Right lobe of liver (tissue), 6 donors: ENCODE measurements at places on chromosomes 5 and 9. TPM values are rescaled to one million over a fixed set of nuclear protein-coding genes. Genes with fewer than 3 reads are reported as not detected.

CDK9 gene
- total RNA-seq: 107 TPM

DNA sequence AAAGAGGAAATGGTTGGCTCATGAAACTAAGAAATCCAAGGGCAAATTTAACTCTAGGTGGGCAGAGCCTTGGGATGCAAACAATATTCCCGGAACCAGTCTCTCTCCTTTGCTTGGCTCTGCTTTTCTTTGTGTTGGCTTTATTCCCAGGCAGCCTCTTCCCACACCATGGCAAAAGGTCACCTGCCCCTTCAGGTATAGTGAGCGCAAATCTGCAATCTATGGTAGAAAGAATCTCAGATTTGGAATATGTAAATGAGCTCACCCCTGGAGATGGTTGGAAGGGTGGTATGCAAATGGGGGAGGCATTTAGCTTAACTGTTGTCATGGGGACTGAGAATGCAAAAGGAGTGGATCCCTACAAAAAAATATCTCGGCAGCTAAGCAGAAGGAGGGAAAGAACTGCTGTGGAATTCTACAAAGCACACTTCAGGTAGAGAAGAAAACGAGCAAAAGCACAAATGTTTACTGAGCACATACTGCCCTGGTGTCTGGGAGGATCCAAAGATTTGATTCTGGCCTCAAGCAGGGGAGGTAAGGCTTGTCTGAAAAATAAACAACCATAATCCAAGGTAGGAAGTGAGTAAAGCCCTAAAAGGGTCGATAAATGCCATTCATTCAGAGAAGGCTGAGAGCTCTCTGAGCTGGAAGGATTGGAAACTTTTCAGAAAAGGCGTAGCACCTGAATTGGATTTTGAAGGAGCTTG lies 139.7 kb downstream of the TLE1 start:
- peak; percentile 26 for DNase-seq
- peak overlapping the region; percentile 4 for H3K4me3 ChIP-seq
- H3K4me1 ChIP-seq: peaks cover 55% of the 10 kb centered on the region
- H3K27ac ChIP-seq: no peak overlapping the region
- H3K36me3 ChIP-seq: no peaks in the 10 kb centered on the region
- no peaks in the 10 kb centered on the region for H3K27me3 ChIP-seq

TUSC1 gene
- total RNA-seq: 4.7 TPM

GRCh38 chr9:103988821-103989220 lies 105.3 kb upstream of the SMC2 start:
- no peak overlapping the region for H3K4me3 ChIP-seq
- DNase-seq: no peak
- no peaks in the 10 kb centered on the region for H3K4me1 ChIP-seq

SLC9A3 gene
- total RNA-seq: 0.32 TPM

OTP gene
- not detected for total RNA-seq

NPR3 gene
- total RNA-seq: 2.4 TPM

DNA sequence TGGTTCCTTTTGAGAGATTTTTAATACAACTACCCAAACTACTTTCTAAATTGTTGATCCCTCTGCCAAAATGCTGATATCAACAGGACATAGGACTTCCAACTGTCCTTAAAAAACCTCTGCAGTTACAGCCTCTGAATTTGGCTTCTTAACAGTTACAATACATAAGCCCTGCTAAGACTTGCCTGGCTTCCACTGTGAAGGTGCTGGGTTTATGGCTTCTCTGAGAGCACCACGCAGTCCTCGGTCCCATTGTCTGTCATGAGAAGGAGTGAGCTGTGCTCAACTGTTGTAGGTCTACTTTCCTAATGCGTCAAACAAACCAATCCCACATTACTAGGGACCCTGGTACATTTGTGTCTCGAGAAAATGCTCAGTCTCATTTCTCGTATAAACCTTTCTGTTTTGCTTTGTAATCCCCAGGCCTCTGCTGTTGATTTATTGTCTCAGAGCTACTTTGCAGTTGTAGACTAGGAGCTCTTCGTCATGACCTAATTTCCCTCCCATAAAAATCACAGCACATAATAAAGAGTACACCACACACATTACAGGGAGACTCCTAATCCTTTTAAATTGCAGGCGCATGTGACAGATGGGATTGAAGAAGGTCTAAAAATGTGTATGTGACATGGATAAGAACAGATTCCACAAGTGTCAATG lies 274.9 kb downstream of the NR3C1 start:
- DNase-seq: no peak
- H3K4me3 ChIP-seq: no peak overlapping the region
- H3K36me3 ChIP-seq: no peaks in the 10 kb centered on the region
- no peaks in the 10 kb centered on the region for H3K4me1 ChIP-seq

DNA sequence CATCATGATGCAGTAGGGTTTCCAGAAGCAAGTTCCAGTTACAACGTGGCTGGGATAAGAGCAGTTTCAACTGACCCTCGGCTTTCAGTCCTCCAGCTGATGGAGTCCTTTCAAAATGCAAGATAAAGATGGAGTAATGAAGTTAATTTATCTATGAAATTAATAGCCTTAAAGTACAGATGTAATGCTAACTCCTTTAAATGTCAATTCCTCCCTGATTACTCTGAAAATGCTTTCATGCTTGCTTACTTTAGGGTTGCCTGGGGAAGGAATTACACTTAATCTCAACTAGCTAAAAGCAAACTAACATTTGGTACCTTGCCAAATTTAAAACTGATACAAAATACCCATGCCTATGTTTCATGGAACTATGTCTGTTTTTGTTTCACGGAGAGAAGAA lies 178.4 kb downstream of the KIAA0825 start:
- no peaks in the 10 kb centered on the region for H3K36me3 ChIP-seq
- H3K27ac ChIP-seq: no peak overlapping the region
- no peak for DNase-seq
- H3K4me1 ChIP-seq: no peaks in the 10 kb centered on the region

DNA sequence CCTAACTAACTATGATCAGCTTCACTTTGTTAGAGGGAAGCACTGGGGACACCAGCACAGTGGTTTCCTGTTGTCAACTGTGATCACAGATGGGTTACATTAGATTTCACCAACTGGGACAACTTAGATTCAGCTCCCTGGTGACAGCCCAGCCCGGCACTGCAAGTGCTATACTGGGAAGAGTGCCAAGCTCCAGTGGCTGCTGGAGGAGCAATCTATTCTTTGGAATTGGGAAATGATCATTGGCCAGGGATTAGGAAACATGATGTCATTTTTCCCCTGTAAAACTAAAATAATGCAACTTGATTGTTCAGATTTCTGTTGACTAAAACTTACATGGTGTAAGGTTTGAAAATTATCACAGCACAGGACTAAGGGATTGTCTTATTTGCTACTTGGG lies 33.2 kb downstream of the PTGR1 start:
- no peak overlapping the region for H3K27ac ChIP-seq
- peaks cover 32% of the 10 kb centered on the region for H3K36me3 ChIP-seq
- H3K4me3 ChIP-seq: no peak overlapping the region
- H3K4me1 ChIP-seq: peaks cover 13% of the 10 kb centered on the region
- H3K27me3 ChIP-seq: no peaks in the 10 kb centered on the region
- DNase-seq: peak; percentile 70

OR1L6 gene
- not detected for total RNA-seq

FOXD4L3 gene
- total RNA-seq: 0.11 TPM

PRUNE2 gene
- total RNA-seq: 1.7 TPM

GRCh38 chr5:116025866-116026265 lies 6.4 kb upstream of the ARL14EPL start:
- no peaks in the 10 kb centered on the region for H3K27me3 ChIP-seq
- H3K4me3 ChIP-seq: no peak overlapping the region
- H3K4me1 ChIP-seq: no peaks in the 10 kb centered on the region
- no peaks in the 10 kb centered on the region for H3K36me3 ChIP-seq
- DNase-seq: no peak
- H3K27ac ChIP-seq: no peak overlapping the region

PDE6A gene
- total RNA-seq: not detected

DNA sequence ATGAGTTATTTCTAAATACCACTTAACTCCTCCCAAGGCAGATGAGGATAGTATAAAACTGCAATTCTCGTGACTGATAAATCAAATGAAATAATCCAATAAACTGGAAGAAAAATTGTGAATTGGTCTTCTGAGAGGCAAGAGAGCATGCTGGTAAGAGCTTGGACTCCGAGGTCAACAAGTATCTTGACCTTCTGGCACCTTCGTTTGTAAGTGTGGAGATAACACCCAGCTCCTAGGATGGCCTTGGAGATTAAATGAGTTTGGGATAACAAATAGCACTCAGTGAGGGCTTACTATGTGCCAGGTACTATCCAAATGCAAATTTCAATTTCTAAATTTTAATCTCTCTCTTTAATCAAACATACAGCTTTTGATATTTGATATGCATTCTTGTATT lies 866.3 kb upstream of the WWC1 start:
- peaks cover 11% of the 10 kb centered on the region for H3K4me1 ChIP-seq
- H3K4me3 ChIP-seq: no peak overlapping the region
- no peak for DNase-seq
- H3K27ac ChIP-seq: no peak overlapping the region

C9orf50 gene
- not detected for total RNA-seq

LMNB1 gene
- 7.0 TPM for total RNA-seq

GRCh38 chr5:58452566-58453258 lies 7.2 kb downstream of the PLK2 start:
- H3K27ac ChIP-seq: no peak overlapping the region
- peaks cover 4% of the 10 kb centered on the region for H3K36me3 ChIP-seq
- peaks cover under 1% of the 10 kb centered on the region for H3K4me1 ChIP-seq
- no peak overlapping the region for H3K4me3 ChIP-seq
- H3K27me3 ChIP-seq: no peaks in the 10 kb centered on the region

GRCh38 chr9:96502539-96503373 lies 52.8 kb downstream of the HABP4 start:
- H3K36me3 ChIP-seq: no peaks in the 10 kb centered on the region
- no peak overlapping the region for H3K27ac ChIP-seq
- H3K4me1 ChIP-seq: no peaks in the 10 kb centered on the region
- no peaks in the 10 kb centered on the region for H3K27me3 ChIP-seq
- no peak overlapping the region for H3K4me3 ChIP-seq

DNA sequence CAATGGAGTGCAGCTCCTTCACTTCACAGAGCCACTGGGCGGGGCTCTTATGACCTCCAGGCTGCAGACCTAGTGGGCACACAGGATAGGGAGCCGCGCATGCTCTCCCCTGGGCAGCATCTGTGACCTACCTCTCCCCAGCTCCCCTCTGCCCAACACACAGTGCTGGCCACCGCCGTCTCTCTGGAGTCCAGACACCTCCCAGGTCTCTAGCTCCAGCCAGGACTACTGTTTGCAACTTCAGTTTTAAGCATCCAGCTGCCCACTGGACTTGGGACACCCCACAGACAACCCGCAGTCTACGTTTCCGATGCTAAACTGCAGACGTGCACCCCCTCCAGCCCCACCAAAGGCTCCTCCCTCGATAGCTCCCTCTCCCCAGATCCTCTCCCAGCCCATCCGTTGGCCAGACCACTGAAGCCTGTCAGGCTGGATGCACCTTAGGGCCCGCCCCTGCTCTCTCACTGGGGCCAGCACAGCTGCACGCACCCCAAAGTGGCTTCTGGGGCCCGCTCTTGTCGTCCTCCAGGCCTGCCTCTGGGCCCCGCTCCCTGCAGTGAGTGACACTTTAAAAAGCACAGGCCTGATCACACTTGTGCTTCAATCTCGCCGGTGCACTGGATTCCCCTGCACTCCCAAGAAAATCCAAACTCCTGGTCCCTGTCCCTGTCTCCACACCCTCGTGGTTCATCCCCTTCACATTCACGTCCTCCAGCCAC lies 11.3 kb downstream of the FLT4 start:
- no peak overlapping the region for H3K27ac ChIP-seq
- no peak overlapping the region for H3K4me3 ChIP-seq
- no peaks in the 10 kb centered on the region for H3K4me1 ChIP-seq
- no peaks in the 10 kb centered on the region for H3K36me3 ChIP-seq
- peak; percentile 35 for DNase-seq

- H3K36me3 ChIP-seq: no peaks in the 10 kb centered on the region
- no peaks in the 10 kb centered on the region for H3K4me1 ChIP-seq
- DNase-seq: no peak
- H3K4me3 ChIP-seq: no peak overlapping the region
These were observed 97.8 kb downstream of the DENND1A start for GRCh38 chr9:123832176-123832575.

DRD1 gene
- not detected for total RNA-seq

GRCh38 chr5:43255704-43256103 lies 57.5 kb downstream of the HMGCS1 start:
- no peaks in the 10 kb centered on the region for H3K36me3 ChIP-seq
- no peak for DNase-seq
- H3K27ac ChIP-seq: no peak overlapping the region
- no peaks in the 10 kb centered on the region for H3K4me1 ChIP-seq
- no peaks in the 10 kb centered on the region for H3K27me3 ChIP-seq
